Smooth muscle cell of the coronary artery (primary cell): ENCODE measurements at places on chromosomes 4 and X. TPM values are rescaled to one million over a fixed set of nuclear protein-coding genes. Genes with fewer than 3 reads are reported as not detected.

Gene EDA2R
- total RNA-seq: 8.3 and 15.3 TPM in 2 replicates

Gene CYSLTR1
- total RNA-seq: not detected in 2 replicates

Gene TRPC5OS
- total RNA-seq: not detected in 2 replicates

Gene PPP1R2C
- total RNA-seq: not detected in 2 replicates

Gene ZCCHC18
- 0.12 and 0.98 TPM in 2 replicates for total RNA-seq

Gene TEX13B
- total RNA-seq: not detected in 2 replicates

Gene SSX1
- total RNA-seq: not detected in 2 replicates

Gene PTTG2
- not detected in 2 replicates for total RNA-seq

Gene COL4A5
- 4.4 and 62.7 TPM in 2 replicates for total RNA-seq

Gene ENPEP
- 0.08 and 0.82 TPM in 2 replicates for total RNA-seq

Gene AKAP4
- total RNA-seq: not detected in 2 replicates

Gene KLHL15
- 4.8 and 4.9 TPM in 2 replicates for total RNA-seq

Gene PDGFC
- 22.7 and 37.8 TPM in 2 replicates for total RNA-seq

Gene HOPX
- total RNA-seq: 0.23 TPM in 1 of 2 replicates, not detected in the other

Gene VMA21
- 21.4 and 32.9 TPM in 2 replicates for total RNA-seq

Gene MCF2
- 0.08 TPM in 1 of 2 replicates, not detected in the other for total RNA-seq

Gene BEX2
- total RNA-seq: 0.23 and 2.3 TPM in 2 replicates

Gene FABP2
- total RNA-seq: not detected in 2 replicates

Gene GC
- not detected in 2 replicates for total RNA-seq

Gene SLC10A4
- not detected in 2 replicates for total RNA-seq

Gene HHIP
- total RNA-seq: 1.1 and 199 TPM in 2 replicates

Gene SORCS2
- 0.15 and 0.23 TPM in 2 replicates for total RNA-seq

Gene EVC
- total RNA-seq: 28.6 and 56.7 TPM in 2 replicates

Gene FAM149A
- 2.3 and 8.8 TPM in 2 replicates for total RNA-seq

Gene SPANXA2
- total RNA-seq: not detected in 2 replicates

Gene CORIN
- 0.08 and 0.12 TPM in 2 replicates for total RNA-seq

Gene RTL3
- total RNA-seq: 0.12 TPM in 1 of 2 replicates, not detected in the other

Gene EVC2
- total RNA-seq: 10.7 and 23.6 TPM in 2 replicates

Gene DMRTC1
- total RNA-seq: not detected in 2 replicates

Gene BDH2
- total RNA-seq: 40.3 and 50.4 TPM in 2 replicates

Gene ENPP6
- not detected in 2 replicates for total RNA-seq

Gene CDS1
- 0.15 TPM in 1 of 2 replicates, not detected in the other for total RNA-seq

Gene SCRG1
- total RNA-seq: 0.23 and 0.35 TPM in 2 replicates

Gene VCX3A
- not detected in 2 replicates for total RNA-seq

Gene SHROOM3
- total RNA-seq: 1.1 and 25.0 TPM in 2 replicates
